Gastrocnemius medialis (tissue), 4 donors: ENCODE measurements at places on chromosomes 5 and 9.

DNA sequence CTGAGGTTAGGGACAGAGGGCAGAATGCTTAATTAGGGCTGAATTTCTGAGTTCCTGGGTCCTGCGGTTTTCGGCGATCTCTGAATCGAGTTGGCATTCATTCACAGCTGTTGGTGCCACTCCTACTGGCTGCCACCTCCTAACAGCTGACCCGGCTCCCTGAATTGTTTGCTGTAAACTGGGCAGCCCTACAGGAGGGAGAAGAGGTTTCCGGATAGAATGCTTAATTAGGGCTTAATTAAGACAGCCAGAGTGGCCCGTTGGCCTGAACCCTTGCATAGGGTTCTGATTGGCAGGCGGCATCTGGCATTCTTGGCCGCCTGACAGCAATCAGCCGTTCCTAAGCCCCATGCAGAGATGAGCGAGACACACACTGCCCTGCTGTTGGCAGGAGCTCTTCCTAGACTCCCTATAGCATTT, 25.7 kb downstream of the FRMPD1 start:
- peak; percentile 54 for DNase-seq

GRCh38 chr5:10981932-10982331, 220.9 kb upstream of the DAP start:
- DNase-seq: no peak

DNA sequence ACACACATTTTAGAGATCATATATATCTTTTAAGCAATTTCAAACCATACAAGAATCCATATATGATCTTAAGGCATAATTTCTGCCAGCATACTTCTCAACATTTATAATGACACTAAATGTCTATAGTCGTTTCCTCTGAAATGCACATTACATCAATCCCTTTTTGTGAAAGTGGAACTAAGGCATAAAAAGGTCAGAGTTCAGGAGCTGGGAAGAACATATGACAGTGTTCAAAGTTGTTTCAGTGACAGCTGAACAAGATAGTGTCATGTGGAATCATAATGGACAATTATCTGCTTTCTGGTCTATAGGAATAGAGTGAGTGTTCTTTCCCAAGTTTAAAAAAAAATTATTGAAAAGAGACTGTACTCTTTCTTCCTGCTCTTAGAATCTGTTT, 2.4 kb upstream of the MOB3B start:
- no peak for DNase-seq

DNA sequence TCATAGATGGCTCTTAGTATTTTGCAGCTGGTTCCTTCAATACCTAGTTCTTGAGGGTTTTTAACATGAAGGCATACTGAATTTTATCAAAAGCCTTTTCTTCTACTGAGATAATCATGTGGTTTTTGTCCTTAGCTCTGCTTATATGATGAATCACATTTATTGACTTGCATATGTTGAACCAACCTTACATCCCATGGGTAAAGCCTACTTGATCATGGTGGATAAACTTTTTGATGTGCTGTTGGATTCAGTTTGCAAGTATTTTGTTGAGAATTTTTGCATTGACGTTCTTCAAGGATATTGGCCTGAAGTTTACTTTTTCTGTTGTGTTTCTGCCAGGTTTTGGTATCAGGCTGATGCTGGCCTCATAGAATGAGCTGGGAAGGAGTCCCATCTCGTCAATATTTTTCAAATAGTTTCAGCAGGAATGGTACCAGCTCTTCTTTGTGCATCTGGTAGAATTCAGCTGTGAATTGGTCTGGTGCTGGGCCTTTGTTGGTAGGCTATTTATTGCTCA, 49.7 kb downstream of the YIPF5 start:
- no peak for DNase-seq

- no peak for DNase-seq
These were observed 176.2 kb downstream of the NR3C1 start for GRCh38 chr5:143227301-143227700.

GRCh38 chr5:14250084-14250695, 107.0 kb downstream of the TRIO start:
- DNase-seq: peak; percentile 62

GRCh38 chr9:86185872-86186271, 73.6 kb downstream of the C9orf153 start:
- DNase-seq: no peak

DNA sequence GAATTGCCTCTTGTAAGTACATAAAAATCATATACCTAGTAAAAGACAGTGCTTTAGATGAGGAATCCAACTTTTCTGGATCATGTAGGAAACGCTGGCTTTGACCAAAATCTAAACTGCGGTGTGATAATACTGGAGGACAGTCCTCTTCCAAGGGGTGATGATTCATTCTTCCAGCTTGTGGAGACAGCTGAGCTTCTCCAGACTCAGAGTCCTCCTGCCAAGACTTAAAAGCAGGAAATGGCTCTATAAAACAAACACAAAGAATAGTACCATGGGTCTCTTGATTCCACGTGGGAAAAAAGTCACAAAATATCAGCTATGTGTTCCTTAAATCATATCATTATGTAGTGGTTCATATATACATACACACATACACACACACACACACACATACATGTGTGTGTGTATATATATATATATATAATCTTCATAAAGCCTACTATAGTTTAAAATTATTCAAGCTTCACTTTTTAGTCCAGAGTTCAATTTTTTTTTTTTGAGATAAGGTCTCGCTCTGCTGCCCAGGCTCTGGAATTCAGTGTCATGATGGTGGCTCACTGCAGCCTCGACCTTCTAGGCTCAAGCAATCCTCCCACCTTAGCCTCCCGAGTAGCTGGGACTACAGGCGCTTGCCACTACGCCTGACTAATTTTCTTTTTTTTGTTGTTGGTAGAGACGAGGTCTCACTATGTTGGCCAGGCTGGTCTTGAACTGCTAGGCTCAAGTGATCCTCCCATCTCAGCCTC, 65.0 kb downstream of the PKD2L2 start:
- peak; percentile 23 for DNase-seq

DNA sequence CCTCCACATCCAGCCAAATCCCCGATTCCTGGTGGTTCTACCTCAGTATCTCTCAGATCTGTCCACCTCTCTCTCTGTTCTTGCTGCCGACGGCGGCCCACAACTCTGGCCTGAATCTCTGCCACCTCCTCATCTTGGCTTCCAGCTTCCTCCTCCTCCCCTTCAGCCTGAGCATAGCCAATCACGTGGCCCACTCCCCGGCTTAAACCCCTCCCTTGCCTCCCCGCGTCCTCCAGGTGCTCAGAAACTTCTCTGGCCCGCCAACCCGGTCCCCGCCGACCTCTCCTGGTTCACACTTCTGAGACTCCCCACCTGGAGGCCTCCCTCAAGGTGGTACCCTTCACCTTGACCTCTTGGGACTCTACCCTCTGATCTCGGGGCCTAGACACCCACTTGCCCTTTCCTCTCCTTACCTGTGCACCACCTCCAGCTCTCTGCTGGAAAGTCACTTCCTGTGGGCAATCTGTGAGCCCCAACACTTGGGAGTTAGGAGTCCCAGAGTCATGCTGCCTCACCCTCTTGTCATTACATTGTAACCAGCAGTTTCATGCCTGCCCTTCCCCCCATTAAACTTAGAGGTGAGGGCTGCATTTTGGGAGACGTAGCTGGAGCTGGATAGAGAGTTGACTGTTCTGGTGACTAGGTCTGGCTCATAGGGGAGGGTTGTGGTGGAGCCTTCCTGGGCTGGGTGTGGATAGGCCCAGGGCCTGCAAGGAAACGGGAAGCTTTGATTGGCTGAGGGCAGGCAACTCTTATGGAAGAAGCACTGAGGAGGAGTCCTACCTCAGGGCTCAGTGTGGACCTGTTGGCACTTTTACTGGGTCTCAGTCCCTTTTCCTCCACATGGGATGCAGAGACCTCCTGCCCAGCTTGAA, 4.5 kb upstream of the SET start:
- peak; percentile 43 for DNase-seq

- DNase-seq: no peak
These were observed 474.0 kb upstream of the DAB2 start for GRCh38 chr5:39898731-39899130.

DNA sequence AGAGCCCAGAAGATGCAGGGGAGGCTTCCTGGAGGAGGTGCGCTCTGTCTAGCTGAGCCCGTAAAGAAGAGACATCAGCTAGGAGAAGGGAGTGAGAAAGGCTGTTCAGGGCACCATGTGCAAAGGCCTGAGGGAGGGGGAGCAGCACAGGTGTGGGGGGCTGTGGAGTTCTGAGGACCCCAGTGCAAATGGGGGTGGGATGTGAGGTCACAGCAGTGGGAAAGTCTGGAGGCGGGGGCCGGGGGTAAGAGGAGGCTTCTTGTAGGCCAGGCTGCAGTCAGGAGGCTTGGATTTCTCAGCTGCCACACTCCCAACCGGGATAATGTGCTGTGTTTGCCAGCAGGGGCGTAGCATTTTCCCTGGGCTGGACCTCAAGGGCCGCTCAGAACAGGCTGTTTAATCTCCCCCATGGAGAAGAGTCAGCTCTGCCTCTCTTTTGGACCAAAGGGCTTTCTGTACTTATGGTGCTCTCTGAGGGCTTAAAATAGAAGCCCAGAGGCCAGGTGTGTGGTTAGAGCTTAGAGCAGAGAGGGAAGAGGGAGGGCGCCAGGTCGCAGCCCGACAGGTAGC, 5.7 kb downstream of the NEURL1B start:
- DNase-seq: no peak

DNA sequence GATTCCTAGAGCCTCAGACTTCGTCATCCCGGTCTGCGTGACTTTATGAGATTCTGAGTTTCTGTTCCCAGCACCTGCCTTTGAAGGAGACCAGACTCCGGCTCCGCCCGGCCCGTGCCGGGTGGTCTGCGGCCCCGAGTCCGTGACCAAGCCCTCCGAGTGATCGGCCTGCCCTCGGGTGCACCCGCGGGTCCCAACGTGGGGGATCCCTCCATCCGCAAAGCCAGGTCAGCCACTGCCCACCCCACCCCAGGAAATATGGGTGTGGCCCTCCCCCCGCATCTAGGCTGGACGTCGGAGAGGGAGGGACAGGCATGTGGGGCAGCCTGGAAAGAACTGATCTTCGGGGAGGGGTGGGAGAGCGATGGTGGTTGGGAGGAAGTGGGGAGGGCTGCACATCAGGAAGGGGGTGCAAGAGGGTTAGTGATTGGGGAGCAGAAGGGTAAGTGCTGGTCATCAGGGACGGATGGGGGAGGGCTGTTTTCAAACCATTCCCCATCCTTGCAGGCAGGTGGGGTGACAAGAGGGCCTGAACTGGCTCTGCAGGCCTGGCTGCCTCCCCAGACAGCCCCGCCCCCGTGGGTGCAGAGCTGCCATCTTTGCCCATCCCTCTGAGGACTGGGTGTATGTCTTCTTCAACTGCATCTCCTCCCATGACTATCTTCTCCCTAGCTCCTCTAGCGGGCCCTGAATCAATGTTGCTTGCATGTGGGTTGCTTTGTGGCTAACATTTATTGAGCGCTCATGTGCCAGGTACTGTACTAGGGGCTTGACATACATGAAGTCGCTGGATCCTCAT, 747 bp downstream of the LRSAM1 start:
- peak; percentile 43 for DNase-seq

- DNase-seq: no peak
These were observed 53.4 kb upstream of the KCNN2 start for GRCh38 chr5:114308508-114308907.

- DNase-seq: no peak
These were observed 1201.4 kb upstream of the C9orf72 start for GRCh38 chr9:28774433-28775235.

DNA sequence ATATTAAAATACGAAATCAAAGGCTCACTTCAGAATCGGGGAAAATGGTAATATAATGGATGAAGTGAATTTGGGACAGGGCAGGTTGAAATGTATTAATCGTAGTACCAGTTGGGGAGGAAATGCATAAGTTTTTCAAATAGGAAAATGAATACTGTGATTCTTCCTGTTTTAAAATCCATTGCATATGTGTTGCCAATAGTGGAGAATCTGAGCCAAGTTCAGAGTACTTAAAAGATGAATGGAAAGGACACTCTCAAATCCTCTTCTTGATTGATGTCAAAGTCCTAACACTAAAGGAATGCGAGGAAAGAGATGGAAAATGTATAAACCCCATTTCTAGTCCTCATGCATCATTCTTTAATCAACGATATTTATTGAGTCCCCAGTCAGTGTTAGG, 160.9 kb upstream of the CCNG1 start:
- DNase-seq: no peak

DNA sequence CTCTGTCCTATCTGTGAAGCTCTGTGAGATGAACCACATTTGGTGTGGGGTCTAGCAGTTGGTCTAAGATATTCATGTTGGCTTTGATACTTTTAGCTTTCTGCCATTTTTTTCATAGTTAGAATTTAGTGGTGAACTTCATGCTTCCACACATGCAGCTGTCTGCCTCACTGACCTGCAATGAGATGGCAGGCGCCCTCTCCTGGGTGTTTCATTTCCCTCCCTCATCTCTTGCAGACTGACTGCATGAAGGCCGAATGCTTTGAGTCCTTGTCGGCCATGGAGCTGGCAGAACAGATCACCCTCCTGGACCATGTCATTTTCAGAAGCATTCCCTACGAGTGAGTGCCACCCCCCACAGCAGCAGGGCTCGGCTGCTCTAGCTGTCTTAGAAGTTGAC, 26.1 kb upstream of the CKMT2 start:
- DNase-seq: no peak

DNA sequence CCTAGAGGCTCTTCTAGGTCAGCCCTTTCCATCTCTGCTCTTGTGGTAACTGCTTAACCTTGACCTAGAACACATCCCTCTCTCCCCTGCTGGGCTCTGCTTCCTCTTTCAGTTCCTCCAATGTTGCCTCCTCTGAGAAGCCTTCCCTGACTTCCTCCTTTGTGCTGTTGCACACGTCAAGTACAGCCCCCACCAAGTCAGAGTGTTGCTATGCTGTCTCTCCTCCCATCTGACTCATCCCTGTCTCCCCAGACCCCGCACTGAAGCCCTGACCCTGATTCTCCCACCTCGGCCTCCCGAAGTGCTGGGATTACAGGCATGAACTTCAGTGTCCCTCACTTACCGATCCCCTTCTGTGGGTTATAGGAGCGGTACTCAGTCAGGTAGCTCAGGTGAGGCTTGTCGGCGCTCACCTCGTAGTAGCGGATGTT, 10.4 kb upstream of the TRIM14 start:
- no peak for DNase-seq

- DNase-seq: no peak
These were observed 9.1 kb upstream of the ANXA2R start for GRCh38 chr5:43049236-43049635.

GRCh38 chr5:74766418-74766848, 484 bp downstream of the GFM2 start:
- DNase-seq: no peak

- DNase-seq: no peak
These were observed 195.2 kb upstream of the TUT7 start for GRCh38 chr9:86549401-86549811.

DNA sequence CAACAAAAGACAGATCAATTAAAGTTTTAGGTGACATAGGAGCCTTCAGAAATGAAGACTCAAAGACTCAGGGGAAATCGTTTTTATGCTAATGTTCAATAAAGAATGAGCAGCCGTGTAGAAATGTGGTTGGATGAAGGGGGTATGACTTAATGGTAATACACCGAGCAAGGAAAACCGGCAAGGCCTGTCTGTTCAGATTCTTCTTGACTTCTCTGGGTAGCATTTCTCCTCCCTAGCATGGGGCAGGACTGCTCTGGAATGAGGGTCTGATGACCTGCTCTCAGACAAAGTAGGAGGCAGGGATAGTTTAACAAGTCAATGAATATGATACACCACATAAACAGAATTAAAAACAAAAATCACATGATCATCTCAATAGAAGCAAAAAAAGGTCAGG, 487.4 kb downstream of the ZNF608 start:
- DNase-seq: no peak
